Stimulated activated CD4-positive, alpha-beta T cell treated with anti-CD3 and anti-CD28 coated beads, Interleukin-1b, Interleukin-23, amount 100 ng/mL, for 24 hours (primary cell): ENCODE measurements at places on chromosomes 4 and X.
A peak's percentile ranks its signal among the peaks of the same experiment; 100 is the strongest.

DNA sequence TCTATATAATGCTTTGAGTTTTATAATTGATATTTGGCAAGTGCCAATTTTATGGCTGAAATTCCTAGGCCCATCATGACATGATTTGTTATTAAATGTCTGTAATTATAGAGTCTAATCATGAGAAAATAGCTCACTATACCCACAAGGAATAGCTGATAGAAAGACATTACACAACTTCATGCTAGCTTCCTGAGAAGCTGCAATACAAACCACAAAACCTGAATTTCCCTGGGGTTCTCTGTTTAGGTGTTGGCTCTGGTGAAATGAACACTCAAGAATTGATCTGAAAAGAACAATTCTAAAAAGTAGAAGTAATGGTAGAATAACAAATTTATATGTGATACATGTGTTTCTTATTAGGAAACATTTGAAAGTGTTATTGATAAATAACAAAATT lies 169.6 kb downstream of the GASK1B start:
- DNase-seq, result no peak

DNA sequence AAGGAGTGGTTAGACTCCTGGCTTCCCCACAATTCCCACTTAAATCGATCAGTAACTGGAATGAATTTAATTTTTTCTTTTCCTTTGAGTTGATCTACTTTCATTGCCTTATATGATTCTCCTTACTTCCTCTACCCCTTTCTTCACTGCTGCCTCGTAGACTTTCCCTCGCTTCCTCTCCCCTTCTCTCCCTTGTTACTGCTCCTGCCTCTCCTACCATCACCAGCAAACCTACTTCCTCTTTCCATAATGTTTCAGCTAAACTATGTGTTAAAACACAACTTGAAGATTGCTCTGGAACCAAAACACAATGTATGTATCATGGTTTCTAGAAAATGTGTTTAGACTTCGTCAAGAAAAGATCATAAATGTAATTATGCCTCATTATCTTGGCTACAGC lies 132.0 kb upstream of the TET2 start:
- DNase-seq, result no peak

GRCh38 chr4:1618438-1618837 lies 65.7 kb downstream of the FAM53A start:
- DNase-seq, result no peak

DNA sequence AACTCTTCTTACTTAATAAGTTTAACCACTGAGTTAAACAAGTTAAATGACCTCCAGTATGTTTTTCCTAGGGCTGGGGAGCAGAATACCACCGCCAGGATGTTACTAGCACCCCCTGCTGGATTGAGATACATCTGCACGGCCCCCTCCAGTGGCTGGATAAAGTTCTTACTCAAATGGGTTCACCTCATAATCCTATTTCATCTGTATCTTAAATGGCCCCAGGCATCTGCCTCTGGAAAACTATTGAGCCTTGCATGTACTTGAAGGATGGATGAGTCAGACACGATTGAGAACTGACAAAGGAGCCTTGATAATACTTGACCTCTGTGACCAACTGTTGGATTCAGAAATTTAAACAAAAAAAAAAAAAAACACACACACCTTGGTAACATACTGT lies 61.5 kb upstream of the MMAA start:
- peak; percentile 35 for DNase-seq

DNA sequence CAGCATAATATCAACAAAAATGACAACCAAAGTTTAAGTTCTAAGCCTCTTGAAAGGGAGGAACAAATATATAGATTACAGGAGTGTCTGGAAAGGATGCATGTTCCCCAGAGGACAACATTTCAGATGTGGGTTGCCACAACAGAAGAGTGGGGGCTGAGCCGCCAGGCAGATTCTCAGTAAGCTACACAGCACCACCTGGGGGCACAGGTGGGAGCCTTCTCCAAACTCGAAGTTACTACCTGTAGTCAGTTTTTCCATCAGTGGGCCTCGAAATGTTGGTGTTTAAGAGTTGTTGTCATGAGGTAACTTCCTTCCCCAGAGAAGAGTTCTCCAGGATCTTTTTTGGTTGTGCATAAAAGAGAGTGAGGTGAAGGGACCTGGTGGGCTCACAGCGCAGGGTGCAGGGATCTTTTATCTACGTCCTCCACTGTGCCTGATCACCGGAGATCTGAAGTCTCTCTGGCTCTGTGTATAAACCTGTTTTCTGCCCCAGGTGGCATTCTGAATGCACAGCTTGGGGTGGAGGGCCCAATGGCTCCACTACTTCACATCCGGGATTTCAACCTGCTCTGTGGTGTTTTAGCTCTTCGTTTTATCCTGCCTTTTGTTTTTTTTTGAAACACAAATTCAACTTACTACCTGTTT lies 58.4 kb upstream of the STS start:
- DNase-seq, result no peak

DNA sequence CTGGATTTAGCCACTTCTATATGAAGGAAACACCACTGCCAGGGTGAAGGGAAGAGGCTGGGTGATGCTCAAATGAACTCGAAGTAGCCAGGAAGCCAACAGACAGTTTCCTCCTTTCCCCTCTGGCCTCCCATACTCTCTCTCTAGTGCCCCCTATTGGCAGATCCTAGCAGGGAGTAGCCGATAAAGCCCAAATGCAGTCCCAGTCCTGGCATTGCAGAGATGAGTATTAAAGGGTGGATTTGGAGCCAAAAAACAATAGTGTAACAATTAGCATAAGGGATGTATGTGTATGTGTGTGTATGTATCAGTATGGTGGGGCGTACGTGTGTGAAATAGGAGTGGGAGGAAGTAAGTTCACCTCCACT lies 213.8 kb upstream of the LDB2 start:
- DNase-seq, result no peak

DNA sequence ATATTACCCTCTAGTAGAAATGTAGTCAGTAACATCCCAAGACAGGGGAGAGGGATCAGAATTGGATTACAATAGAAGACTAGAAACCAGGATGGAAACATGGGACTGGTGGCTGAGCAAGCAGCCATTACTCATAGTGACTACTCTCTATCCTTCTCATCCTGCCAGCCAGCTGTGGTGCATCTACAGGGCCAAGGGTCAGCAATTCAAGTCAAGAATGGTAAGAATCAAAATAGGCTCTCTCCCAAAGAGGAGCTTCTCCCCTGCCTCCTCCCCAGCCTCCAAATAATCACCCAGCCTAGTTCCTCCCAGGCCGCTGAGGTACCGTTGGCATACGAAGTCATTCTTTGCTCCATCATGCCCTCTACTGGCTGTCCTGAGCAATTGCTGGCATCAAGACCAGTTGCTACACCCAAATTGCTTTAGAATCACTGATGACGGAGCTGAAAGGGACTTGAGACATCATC lies 19.4 kb downstream of the AWAT2 start:
- peak; percentile 9 for DNase-seq

DNA sequence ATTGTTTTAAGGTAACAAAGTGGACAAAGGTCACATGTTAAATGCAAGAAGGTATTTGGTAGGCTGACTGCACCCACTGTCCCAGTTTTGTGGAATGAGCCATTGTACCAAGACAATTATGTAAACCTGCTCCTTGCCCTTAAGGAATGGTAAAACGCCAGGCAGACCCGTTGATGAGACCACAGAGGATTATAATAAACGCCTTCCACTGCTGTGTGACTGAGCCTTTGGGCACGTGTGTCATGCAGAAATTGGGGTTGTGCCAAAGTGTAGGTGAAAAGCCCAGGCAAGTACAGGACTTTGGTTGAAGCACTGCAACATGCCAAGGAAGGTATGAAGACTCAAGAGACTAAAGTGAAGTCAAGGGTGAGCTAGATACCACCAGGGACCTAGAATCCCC lies 59.7 kb downstream of the LRRC66 start:
- no peak for DNase-seq

GRCh38 chr4:32025851-32026459 lies 1305.8 kb downstream of the PCDH7 start:
- DNase-seq, result no peak

DNA sequence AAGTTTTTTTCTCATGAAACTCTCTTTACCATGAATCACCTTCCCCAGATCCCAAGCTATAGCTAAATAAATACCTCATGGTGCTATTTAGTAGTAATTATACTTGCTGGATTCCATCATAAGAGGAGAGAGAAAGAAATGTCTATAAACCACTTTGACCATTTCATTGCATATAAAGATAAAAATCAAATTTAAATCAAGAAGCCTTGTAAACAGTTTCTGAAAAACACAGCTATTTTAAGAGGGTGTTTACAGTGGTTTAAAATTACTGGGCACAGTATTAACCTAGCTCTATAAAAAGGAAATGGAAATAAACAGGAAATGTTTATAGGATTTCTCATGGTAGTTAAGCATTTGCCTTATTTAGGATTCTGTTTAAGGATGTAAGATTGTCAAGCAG lies 637.9 kb downstream of the ADGRL3 start:
- no peak for DNase-seq

- no peak for DNase-seq
Observed at GRCh38 chrX:53483838-53484405, 49.8 kb upstream of the HSD17B10 start.

DNA sequence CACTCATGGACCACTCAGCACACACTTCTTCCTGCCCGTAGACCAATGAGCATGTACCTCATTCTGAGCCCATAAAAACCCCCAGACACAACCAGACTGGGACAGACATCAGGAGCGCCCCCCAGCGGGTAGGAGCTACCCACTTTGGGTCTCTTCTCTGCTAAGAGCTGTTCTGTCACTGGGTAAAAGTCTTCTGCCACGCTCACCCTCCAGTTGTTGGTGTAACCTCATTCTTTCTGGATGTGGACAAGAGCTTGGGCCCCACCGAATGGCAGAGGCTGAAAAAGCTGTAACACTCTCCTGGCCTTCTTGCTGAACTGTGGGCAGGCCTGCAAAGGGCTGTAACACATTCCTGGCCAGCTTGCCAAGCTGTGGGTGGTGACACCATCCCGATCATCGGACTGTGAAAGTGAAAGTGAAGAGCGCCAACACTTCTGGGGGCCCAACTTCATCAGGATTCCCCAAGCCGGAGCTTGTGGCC lies 137.6 kb downstream of the TECRL start:
- DNase-seq, result no peak

GRCh38 chr4:138259271-138259670 lies 17.1 kb upstream of the SLC7A11 start:
- DNase-seq, result no peak

- no peak for DNase-seq
Observed at GRCh38 chr4:14752341-14753046, 249.8 kb upstream of the CPEB2 start.

DNA sequence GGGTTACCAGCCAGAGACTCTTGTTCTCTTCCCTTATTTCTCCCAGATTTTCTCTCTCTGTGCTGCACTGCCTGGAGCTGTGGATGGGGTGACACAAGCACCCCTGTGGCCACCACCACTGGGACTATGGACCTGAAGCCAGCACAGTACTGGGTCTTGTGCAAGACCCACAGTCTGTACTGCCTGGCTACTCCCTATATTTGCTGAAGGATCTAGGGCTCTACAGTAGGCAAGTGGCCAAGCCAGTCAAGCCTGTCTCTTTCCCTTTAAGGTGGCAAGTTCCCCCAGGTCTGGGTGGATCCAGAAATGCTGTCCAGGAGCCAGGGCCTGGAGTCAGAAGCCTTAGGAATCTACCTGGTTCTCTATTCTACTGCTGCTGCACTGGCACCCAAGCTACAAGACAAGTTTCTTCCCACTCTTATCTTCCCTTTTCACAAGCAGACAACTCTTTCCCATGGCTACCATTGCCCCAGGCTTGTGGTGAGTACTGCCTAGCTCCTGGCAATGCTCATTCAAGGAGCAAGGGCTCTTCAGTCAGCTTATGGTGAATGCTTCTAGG lies 28.4 kb upstream of the CT47A1 start:
- no peak for DNase-seq

GRCh38 chr4:26171941-26172340 lies 148.9 kb upstream of the RBPJ start:
- DNase-seq, result no peak

DNA sequence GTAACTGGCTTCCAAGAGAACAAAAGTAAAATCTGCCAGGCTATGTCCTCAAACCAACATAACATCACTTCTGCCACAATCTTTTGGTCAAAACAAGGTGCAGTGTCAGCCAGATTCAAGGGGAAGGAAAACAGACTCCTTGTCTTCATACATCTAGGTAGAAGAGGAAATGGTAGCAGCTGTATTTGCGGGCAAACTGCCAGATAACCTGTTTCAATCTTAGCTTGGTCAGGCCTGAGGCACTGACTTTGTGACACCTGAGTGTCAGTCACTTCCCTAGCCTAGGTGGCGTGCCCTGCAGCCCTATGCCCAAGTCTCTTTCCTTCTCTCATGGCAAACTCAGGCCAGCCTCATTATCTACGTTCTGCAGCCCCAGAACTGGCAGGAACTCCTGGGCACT lies 146.2 kb upstream of the JADE1 start:
- DNase-seq, result no peak

GRCh38 chr4:5787311-5787710 lies 76.3 kb downstream of the EVC start:
- no peak for DNase-seq

- DNase-seq, result no peak
Observed at GRCh38 chr4:19178835-19179234, 1072.9 kb upstream of the SLIT2 start.
